ENCODE measurements at places on chromosomes 3 and 15.

GRCh38 chr15:31361764-31362515 lies 35.3 kb downstream of the KLF13 start:
- no peak for DNase-seq

DNA sequence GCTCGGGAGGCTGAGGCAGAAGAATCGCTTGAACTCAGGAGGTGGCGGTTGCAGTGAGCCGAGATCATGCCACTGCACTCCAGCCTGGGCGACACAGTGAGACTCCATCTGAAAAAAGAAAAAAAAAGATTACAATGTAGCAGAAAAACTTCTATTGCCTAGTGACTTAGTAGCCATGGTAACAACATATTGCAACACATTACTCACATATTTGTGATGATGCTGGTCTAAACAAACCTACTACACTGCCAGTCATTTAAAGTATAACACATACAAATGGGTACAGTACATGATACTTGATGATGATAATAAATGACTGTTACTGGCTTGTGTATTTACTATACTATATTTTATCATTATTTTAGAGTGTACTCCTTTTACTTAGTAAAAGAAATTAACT lies 125.6 kb downstream of the PLOD2 start:
- DNase-seq: no peak

GRCh38 chr15:83833569-83833968 lies 179.6 kb downstream of the ADAMTSL3 start:
- no peak for DNase-seq

GRCh38 chr3:171072432-171072831 lies 45.9 kb upstream of the SLC2A2 start:
- DNase-seq: no peak

- DNase-seq: no peak
Measured at GRCh38 chr3:72618739-72619138, 229.5 kb downstream of the SHQ1 start.

DNA sequence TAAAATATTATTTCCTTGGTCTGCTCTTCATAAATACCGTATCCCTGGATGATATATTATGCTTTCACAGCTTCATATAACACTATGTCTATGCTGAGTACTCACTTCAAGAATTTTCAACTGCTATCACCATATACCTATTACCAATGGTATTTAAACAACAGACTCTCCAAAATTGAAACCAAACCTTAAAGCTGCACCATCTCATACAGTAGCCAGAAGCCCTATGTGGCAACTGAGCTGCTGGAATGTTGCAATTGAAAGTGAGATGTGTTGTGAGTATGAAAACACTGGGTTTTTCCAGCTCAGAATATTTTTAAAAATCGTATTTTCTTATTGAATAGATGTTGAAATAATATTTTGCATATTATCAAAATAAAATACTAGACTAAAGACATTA lies 130.1 kb upstream of the GOLGA6L6 start:
- DNase-seq: no peak

DNA sequence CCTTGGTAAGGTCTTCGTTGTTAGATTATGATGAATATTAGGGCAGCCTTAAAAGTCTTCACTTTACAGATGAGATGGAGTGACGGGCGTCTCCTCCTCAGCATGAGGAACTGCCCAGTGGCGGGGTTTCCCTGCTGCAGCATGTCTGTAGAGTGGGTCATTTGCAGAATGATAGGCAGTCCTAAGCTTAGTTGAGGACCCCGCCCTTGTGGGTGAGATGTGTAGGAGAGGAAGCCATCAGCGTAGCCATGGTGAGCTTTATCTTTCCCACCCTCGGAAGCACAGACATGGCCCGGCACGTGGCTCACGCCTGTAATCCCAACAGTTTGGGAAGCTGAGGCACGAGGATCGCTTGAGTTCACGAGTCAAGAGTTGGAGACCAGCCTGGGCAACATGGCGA lies 877 bp downstream of the NIT2 start:
- peak; percentile 40 for DNase-seq

DNA sequence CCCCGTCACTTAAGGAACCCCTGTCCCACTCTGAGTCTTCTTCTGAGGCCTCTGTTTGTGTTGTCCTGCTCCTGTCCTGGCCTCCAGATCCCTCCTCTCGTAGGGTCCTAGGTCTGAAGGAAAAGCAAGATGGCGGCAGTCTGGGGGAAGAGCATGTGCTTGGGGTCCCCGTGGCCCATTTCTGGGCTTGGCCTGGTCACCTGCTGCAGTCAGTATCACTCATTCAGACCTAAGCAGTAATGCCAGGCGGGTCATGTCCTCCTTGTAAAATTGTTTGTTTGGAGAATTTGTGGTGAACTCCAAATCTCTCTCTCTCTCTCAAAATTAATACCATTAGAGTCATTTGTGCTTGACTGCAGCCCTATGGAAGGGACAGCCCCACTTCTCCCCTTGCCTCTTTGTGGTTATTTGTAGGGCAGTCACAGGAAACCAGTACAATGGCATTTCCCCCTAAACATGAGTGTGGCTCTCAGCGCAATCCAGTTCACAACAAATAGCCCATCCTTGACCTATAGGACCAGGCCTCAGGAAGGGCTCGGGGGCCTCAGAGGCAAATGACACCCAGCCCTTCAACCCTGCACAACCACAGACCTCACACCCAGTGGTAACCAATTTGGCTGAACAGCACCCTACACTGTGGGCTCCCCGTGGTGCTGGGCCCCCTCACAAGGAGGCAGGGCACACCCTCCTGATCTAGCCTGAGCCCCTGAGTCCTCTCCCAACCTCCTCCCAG lies 173.5 kb downstream of the OR4M2 start:
- DNase-seq: peak; percentile 23

GRCh38 chr3:18840535-18841137 lies 307.7 kb upstream of the KCNH8 start:
- DNase-seq: no peak

DNA sequence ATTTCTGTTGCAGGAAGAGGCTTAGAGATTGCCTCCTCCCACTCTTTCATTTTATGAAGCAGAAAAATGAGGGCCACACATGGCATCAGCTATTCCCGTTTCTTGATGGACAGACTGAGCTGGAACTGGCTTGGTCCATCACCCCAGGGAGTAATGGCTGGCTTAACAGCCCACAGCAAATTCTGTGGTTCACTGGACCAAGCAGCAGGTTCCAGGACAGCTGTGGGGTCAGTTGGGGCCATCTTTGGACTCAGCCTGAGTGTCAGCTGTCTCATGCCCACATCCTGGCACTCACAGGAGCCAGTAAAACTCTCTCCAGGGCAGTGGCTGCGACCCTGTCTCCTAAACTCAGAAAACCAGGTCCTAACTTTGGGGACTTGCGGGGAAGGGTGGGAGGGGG lies 36.5 kb downstream of the ZDHHC19 start:
- DNase-seq: no peak

- no peak for DNase-seq
Measured at GRCh38 chr15:69222002-69222474, 61.6 kb downstream of the GLCE start.

GRCh38 chr15:94198633-94199032 lies 32.7 kb upstream of the MCTP2 start:
- DNase-seq: no peak

DNA sequence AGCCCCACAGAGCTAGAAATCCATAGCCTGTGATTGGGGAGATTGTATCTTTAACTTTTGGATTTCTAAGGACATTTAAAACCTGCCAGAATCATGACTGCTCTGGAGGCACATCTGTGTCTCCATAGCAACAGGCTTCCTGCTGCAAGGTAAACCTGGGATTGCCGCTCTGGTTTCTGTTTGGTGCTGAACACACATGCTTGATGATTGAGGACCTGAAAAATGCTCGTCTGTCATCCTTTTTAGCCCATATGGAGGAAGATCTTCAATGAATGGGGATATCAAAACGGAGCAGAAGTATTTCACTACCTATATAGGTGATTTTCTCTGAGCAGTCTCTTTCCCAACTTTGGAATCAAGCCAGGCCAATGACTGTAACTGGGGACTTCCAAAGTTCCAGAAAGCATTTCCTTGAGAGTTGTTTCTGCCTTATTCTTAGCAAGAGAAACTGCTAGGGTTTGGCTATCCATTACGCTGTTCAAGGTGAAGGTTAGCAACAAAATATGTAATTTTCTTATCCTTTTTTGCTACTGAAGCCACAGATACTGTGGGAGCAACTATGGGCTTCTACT lies 96.5 kb upstream of the TNIK start:
- DNase-seq: no peak

DNA sequence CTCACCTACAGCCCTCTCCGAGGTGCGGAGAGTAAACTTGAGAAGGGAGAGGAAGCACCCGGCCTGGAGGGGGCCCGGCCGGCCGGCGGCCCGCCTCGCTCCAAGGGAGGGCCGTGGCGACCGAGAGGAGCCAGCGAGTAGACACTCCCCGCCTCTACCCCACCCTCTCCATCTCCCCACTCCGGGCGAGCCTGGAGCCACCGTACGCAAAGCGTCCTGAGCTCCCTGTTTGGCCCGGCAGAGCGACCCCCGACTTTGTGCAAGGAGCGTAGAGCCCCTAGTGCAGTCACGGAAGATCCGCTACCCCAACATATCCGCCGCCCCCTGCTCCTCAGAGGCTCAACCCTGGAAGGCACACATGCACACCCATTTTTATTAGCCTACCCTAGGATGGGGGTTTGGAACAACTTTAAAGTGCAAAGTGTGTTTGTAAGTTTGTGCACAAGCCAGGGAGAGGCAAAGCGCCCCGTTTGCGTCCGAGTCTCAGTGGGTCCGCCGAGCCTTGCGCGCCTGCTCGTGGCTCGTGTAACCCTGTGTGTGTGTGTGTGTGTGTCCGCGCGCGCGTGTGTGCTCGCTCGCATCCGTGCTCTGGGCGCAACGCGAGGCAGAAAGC lies 508 bp upstream of the SMAD6 start:
- peak; percentile 32 for DNase-seq

- no peak for DNase-seq
Measured at GRCh38 chr3:101020351-101021015, 27.3 kb upstream of the ABI3BP start.

GRCh38 chr15:100891307-100892012 lies 11.8 kb downstream of the ALDH1A3 start:
- no peak for DNase-seq

DNA sequence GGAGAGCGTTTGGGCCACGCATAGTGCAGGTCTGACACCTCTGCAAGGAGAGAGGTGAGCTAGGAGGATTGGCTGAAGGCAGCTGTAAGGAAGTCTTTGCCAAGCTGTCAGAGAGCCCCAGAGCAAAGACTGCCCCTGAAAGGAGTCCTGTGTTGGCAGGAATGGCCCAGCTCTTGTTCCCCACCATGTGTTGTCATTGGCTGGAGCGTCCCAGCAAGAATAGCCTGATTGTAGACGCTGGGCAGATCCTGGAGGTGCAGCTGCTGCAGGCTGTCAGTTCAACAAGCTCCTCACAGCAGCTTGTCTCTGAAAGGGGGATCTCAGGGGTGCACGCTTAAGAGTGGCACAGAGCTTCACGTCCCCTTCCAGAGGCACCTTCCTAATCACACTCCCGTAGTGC lies 237.6 kb downstream of the FEZF2 start:
- no peak for DNase-seq

- no peak for DNase-seq
Measured at GRCh38 chr15:64527263-64527984, 67.0 kb downstream of the ZNF609 start.

DNA sequence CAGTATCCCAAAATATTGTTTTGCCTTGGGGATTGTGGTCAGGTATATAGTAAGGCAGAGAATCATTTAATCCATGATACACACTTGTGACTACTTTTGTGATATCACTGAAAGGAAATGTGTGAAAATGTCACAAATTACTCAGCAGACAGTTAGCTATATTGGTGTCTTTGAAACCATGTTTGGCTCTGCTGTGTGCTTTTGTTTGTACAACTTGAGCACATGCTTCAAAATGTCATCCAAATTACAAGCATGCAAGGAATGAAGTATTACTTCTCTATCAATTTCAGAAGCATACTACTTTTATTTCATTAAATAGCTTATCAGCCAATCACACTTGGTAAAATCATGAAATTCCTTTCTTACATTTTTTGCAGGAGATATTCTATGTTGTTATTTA lies 619.0 kb upstream of the AGTR1 start:
- DNase-seq: no peak

GRCh38 chr15:101406036-101406435 lies 83.5 kb downstream of the PCSK6 start:
- no peak for DNase-seq

GRCh38 chr3:33141006-33141405 lies 27.2 kb downstream of the CRTAP start:
- no peak for DNase-seq

DNA sequence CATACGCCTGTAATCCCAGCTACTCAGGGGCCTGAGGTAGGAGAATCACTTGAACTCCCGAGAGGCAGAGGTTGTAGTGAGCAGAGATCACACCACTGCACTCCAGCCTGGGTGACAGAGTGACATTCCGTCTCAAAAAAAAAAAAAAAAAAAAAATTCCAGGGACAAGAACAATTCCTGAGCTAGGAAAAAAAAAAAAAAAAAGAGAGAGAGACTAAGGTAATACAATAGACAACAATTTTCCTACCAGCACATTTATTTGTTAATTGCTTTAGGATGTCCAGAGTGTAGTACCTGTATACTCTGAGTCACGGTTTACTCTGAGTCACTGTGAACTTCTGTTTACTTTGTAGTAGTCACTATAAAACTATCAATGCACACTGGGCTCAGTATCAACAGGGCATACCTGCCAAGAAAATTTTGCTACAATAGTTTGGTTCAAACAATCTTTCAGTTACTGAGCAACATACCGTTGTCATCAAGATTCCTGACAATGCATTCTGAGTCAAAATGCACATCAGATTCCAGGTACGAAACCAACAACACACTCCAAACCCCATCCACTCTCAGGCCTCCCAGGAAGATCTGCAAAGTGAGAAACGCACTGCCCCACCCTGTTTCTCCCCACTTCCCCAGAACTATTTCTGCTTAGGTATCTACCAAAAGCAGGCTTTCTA lies 28.3 kb downstream of the IGF2BP2 start:
- no peak for DNase-seq

- DNase-seq: no peak
Measured at GRCh38 chr3:41073190-41073589, 126.1 kb upstream of the CTNNB1 start.

DNA sequence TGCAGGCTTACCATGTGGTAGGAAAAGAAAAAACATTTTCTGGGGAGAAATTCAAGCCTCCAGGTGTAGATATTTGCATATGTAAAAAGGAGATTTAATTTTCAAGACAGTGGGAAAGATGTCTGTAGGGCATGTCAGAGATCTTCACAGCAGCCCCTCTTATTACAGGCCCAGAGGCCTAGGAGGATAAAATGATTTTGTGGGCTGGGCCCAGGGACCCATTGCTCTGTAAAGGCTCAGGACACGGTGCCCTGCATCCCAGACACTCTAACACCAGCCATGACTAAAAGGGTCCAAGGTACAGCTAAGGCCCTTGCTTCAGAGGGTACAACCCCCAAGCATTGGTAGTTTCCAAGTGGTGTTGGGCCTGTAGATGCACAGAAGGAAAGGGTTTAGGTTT lies 680.1 kb downstream of the IGSF11 start:
- DNase-seq: no peak

DNA sequence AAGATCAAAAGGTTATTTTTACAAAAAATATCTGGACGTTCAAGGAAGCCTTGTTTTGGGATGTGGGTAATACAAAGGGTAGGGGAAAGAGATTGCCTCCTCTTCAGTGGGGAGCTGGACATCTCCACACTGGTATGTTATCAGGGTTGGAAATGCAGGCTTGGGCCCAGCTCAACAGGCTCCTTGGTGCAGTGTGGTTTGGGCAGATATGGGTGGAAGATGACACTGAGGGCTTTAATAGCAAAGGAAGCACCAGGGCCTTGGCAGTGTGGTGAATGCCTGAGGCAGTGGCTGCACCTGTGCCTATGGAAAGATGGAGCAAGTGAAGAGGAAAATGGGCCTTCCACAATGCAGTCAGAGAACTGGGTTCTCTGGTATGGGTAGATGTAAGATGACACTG lies 11.2 kb upstream of the MED12L start:
- DNase-seq: no peak

GRCh38 chr3:121869736-121870135 lies 24.5 kb upstream of the SLC15A2 start:
- DNase-seq: no peak
